ENCODE measurements at places on chromosomes 5 and 9. TPM values are rescaled to one million over a fixed set of nuclear protein-coding genes. Genes with fewer than 3 reads are reported as not detected.

The KIF24 gene
- 5.1 TPM for total RNA-seq

The PDCD1LG2 gene
- total RNA-seq: 18.3 TPM

- no peak for DNase-seq
These were observed 18.4 kb downstream of the PTGS1 start for GRCh38 chr9:122389195-122389594.

DNA sequence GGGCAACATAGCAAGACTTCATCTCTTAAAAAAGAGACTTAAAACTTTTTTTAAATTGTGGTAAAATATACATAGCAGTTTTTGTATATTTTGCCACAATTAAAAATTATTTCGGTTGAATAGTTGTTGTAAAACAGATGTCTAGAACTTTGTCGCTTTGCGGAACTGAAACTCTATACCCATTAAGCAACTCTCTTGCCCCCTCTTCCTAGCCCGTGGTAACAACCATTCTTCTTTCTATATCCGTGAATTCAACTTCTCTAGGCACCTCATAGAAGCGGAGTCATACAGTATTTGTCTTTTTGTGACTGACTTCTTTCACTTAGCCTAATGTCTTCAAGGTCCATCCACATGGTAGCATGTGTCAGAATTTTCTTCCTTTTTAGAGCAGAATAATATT is 43.3 kb downstream of the SPARC start:
- DNase-seq: no peak

DNA sequence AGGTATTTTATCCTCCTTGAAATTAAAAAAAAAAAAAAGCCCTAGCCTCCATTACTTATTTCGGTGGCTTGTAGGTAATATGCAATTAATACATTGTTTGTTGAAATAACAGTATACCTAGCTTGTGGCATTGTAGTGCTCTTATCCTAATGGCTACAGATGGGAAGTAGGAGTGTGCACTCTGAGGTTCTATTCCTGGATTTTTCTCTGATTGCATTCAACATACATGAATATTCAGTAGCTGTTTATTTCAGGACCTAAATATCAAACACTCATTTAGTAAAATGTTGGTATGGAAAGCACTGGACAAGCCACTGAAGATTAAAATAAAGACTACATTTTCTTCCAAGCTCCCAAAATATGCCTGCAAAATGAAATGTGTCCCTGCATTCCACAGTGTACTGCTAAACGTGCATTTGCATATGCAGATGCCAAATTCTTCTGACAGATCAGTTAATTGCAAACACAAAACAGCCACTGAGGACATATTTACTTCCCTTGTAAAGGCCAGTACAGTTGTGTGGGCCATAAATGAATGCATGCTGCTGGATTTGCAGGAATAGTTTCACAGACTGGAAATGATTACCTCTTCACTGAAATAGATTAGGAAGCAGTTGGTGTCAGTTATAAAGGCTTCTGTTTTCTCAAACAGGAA is 826.1 kb downstream of the PRELID2 start:
- DNase-seq: no peak

GRCh38 chr9:87008667-87009066 is 61.4 kb upstream of the GAS1 start:
- no peak for DNase-seq

DNA sequence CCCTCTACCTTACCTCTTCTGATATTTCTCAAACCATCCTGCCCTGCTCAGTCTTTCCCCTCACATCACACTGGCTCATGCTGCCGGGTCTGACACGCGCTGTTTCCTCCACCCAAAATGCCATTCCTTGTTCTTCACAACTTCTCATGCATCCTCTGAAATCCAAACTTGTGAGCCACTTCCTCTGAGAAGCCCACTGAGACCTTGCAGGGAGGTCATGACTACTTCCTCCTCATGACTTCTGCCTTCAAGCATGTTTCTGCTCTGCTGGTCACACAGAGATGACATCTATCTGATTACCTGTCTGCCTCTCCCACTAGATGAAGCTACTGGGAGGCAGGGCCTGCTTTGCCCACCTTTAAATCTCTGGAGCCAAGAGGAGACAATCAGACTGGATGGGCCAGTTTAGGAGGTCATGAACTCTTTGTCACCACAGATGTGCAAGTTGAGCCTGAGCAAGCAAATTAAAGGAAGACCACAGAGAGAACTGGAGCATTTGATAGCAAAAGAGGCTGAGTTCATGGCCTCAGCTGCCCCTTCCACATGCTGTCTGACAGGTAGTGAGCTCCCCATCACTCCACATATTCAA is 119.8 kb upstream of the TBC1D2 start:
- no peak for DNase-seq

DNA sequence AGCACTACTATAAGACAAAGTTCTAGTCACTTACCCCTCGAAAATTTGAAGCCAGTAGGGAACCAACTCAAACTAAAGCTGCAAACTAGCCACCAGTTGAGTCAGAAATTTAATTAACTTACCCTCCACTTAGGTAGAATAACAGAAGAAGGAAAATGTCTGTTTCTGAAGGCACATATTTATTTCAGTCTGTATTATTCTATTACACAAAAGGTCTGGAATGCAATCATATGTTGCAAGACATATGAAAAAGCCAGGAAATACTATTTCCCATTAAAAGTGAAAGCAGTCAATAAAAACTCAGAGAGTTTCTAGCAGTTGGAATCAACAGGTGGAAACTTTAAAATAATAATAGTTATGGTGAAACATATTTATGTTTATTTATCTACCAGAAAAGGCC is 79.2 kb upstream of the SLCO4C1 start:
- peak; percentile 1 for DNase-seq

Data from LHCN-M2 (cell line).